ENCODE measurements at places on chromosomes 4 and X. TPM values are rescaled to one million over a fixed set of nuclear protein-coding genes. Genes with fewer than 3 reads are reported as not detected.
A peak's percentile ranks its signal among the peaks of the same experiment; 100 is the strongest.

DNA sequence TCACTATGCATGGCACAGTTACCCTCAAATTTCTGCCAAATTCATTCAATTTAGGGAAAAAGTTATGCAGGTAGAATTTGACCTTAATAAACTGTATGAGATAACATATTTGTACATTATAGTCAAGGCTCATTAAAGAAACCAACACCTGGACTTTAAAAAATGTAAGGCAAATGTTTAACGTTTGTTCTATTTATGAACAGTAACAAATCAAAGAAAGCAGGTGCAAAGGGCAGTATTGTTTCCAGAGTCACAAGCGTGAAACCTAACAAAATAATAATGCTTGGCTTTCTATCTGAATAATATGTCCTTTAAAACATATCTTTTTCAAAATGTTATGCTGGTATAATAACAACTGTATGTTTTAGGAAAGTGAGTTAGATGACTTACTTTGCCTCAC is 41.2 kb downstream of the LIN54 start:
- no peaks in the 10 kb centered on the region for H3K27me3 ChIP-seq
- H3K4me1 ChIP-seq: peaks cover 20% of the 10 kb centered on the region
- peaks cover 46% of the 10 kb centered on the region for H3K36me3 ChIP-seq
- no peak for DNase-seq

DNA sequence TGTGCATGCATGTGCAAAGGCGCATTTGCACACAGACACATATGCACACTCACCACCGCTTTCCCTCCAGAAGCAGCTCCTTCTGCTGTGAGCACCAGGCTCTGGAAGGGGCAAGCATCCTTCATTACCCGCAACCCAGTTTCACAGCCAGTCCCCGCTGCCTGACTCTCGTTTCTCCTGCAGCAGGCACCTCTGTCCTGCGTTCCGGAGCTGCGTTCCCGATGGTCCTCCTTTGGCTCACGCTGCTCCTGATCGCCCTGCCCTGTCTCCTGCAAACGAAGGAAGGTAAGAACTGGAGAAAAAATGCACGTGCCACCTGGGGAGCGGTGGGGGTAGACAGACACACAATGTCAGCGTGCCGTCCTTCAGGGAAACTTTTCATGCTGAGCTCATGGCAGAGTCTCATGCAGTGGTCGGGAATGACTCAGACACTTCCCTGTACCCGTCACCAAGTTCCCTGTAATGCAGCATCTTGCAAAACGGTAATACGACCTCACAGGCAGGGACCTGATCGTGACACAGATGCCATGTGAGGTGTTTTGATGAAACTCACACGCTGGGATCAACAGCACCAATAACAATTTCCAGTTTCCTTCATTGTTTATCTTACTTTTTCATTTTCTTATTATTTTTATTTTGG is 5.1 kb downstream of the IL3RA start:
- H3K36me3 ChIP-seq: peaks cover 21% of the 10 kb centered on the region
- no peaks in the 10 kb centered on the region for H3K27me3 ChIP-seq
- peaks cover 7% of the 10 kb centered on the region for H3K4me1 ChIP-seq

DNA sequence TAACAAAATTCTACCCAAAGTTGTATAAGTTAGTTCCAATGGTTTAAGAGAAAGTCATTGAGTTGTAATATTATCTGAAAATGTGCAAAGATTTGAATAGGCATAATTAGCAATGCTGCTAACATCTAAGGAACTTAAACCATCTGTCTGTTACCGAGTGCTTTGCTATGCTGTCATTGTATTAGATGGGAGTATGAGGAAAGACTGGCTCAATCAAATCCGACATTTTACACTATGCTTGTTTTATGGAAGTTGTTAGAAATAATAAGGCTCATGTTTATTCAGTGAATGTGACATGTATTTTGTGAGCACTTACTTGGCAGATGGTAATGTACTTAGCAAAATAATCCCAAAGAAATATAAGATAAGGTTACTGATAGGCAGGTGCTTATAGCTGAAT is 1715.1 kb downstream of the PCDH7 start:
- H3K36me3 ChIP-seq: no peaks in the 10 kb centered on the region
- no peaks in the 10 kb centered on the region for H3K4me1 ChIP-seq
- no peak overlapping the region for H3K4me3 ChIP-seq

DNA sequence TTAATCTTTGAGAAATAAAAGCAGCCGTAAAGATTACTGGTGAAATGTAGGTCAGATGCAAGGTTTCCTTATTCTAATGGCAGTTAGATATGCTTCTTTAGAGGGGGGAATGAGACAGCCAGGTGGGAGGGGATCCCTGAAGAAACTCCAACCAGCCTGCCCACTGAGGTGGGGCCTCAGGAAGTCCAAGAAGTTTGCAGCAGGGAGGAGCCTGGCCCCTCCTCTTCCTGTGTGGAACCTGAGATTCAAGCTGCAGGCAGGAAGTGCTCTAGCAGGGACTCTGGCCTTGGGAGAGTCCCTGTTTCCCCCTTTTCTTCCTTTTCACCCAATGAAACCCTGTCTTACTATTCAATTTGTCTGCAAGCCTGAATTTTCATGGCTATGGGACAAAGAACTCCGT is 101.4 kb upstream of the SLITRK2 start:
- no peaks in the 10 kb centered on the region for H3K27me3 ChIP-seq
- H3K27ac ChIP-seq: no peak overlapping the region
- H3K4me3 ChIP-seq: no peak overlapping the region
- no peak for DNase-seq
- no peaks in the 10 kb centered on the region for H3K4me1 ChIP-seq

- peaks cover 12% of the 10 kb centered on the region for H3K4me1 ChIP-seq
- no peak for DNase-seq
- no peaks in the 10 kb centered on the region for H3K27me3 ChIP-seq
- peak overlapping the region; percentile 22 for H3K4me3 ChIP-seq
- no peak overlapping the region for H3K27ac ChIP-seq
Measured at GRCh38 chr4:70844180-70844579, 4.5 kb upstream of the GRSF1 start.

GRCh38 chr4:26175905-26176470 is 144.8 kb upstream of the RBPJ start:
- H3K27ac ChIP-seq: peak overlapping the region; percentile 84
- no peaks in the 10 kb centered on the region for H3K27me3 ChIP-seq
- no peak overlapping the region for H3K4me3 ChIP-seq
- H3K4me1 ChIP-seq: peaks cover 53% of the 10 kb centered on the region
- H3K36me3 ChIP-seq: peaks cover 3% of the 10 kb centered on the region
- DNase-seq: no peak

- peaks cover 4% of the 10 kb centered on the region for H3K27me3 ChIP-seq
- H3K27ac ChIP-seq: no peak overlapping the region
- no peak for DNase-seq
- no peak overlapping the region for H3K4me3 ChIP-seq
- no peaks in the 10 kb centered on the region for H3K4me1 ChIP-seq
Measured at GRCh38 chr4:140705625-140706275, 50.4 kb downstream of the TBC1D9 start.

GRCh38 chr4:54687887-54688841 is 30.4 kb downstream of the KIT start:
- H3K27ac ChIP-seq: no peak overlapping the region
- H3K27me3 ChIP-seq: peaks cover 5% of the 10 kb centered on the region
- no peak for DNase-seq
- H3K36me3 ChIP-seq: no peaks in the 10 kb centered on the region
- no peak overlapping the region for H3K4me3 ChIP-seq
- H3K4me1 ChIP-seq: peaks cover 6% of the 10 kb centered on the region

DNA sequence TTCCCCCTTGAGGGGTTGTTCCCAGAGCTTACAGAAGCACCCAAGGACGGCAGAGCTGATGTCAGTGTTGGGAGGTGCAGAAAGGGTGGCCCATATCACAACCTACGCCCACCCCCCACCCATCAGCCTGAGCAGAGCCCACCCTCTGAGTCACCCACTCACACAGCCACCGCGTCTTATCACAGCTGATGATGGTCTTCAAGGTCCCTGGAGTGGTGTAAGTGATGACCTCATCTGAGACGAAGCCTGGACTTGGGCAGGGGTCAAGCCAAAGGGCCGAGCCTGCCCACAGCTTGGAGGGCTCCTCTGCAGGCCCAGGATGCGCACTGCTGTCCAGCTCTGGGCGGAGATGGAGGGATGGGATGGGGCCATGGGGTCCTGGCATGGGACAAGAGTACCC is 3.0 kb upstream of the HTRA3 start:
- no peak overlapping the region for H3K4me3 ChIP-seq
- H3K4me1 ChIP-seq: no peaks in the 10 kb centered on the region
- no peaks in the 10 kb centered on the region for H3K36me3 ChIP-seq
- DNase-seq: no peak
- peaks cover 15% of the 10 kb centered on the region for H3K27me3 ChIP-seq

DNA sequence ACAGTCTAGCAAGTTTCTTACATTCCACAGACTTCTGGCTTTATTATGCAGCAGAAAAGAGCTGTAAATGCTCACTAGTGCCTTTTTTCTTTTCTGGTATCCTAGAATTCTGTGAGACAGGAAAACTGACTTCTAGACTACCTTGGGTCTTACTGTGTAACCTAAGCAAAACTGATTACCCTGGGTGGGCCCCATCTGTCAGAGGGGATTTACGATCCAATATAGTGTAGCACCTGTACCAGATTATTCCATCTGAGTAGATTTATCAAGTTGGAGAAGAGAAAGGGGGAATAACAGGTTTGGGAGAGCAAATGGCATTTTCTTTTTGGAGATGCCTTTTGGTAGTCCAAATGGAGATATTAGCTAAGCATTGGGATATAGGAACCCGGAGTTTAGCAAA is 46.7 kb downstream of the FSTL5 start:
- H3K4me1 ChIP-seq: no peaks in the 10 kb centered on the region
- no peaks in the 10 kb centered on the region for H3K27me3 ChIP-seq
- DNase-seq: no peak
- no peak overlapping the region for H3K4me3 ChIP-seq
- no peaks in the 10 kb centered on the region for H3K36me3 ChIP-seq

GRCh38 chrX:7444967-7445366 is 297.0 kb upstream of the PUDP start:
- DNase-seq: no peak
- no peak overlapping the region for H3K27ac ChIP-seq
- no peaks in the 10 kb centered on the region for H3K4me1 ChIP-seq
- H3K4me3 ChIP-seq: no peak overlapping the region
- no peaks in the 10 kb centered on the region for H3K36me3 ChIP-seq

- no peak for DNase-seq
- no peaks in the 10 kb centered on the region for H3K36me3 ChIP-seq
- H3K27me3 ChIP-seq: no peaks in the 10 kb centered on the region
- H3K27ac ChIP-seq: no peak overlapping the region
- peaks cover 4% of the 10 kb centered on the region for H3K4me1 ChIP-seq
- no peak overlapping the region for H3K4me3 ChIP-seq
Measured at GRCh38 chrX:2471641-2472040, 29.1 kb downstream of the DHRSX start.

FMR1NB gene
- not detected for total RNA-seq

ASMT gene
- not detected for total RNA-seq

MBTPS2 gene
- total RNA-seq: 10.5 TPM

HSFX3 gene
- total RNA-seq: not detected

BMX gene
- not detected for total RNA-seq

UBA6 gene
- total RNA-seq: 78.2 TPM

DCAF4L1 gene
- 0.20 TPM for total RNA-seq

BOD1L1 gene
- 40.1 TPM for total RNA-seq

Data from activated T-helper 1 cell treated with anti-CD3 and anti-CD28 coated beads, Interleukin-12 subunit alpha, Interleukin-12 subunit beta, Interleukin-2, Interleukin-4 antibody, amounts not matched to agents 30 ng/mL and 10 ng/mL and 1 ng/mL, durations not matched to agents 14 hours and 24 hours and 36 hours (primary cell).